SJCRH30 (cell line): ENCODE measurements at places on chromosomes 7 and 10.

DNA sequence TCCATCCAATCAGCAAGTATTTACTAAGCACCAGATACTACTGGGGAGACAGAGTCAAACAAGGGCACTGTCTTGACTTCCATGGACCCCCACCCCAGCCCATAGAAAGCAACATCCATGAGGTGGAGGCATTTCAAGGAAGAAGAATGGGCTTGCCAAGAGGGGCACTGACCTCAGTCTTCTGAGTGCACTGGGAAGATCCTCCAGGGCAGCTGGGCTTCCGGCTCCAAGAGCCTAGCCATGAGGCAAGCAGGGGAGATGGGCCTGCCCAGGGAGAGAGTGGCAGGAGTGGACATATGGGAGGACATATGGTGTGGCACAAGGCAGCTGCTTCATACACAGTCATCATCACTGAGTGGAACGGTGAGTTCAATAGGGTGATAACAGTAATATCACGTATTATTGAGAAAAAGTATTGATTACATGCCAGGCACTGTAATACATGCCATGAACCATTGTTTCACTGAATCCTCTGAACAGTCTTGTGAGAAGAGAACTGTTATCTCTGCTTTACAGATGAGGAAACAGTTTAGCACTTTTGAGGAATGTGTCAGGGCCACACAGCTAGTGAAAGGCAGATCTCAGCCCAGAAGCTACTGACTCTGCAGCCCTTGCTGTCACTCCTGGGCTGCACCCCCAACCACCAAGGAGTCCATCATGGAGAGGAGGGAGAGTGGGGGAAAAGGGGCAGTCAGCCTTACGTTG lies 331.7 kb upstream of the ZMIZ1 start:
- no peak for DNase-seq
- peaks cover 4% of the 10 kb centered on the region; the same call in 1 of the 2 replicates for H3K4me1 ChIP-seq
- no peak overlapping the region for H3K4me3 ChIP-seq

GRCh38 chr10:102761981-102762380 lies 18.2 kb downstream of the WBP1L start:
- no peak overlapping the region for H3K27ac ChIP-seq
- no peaks in the 10 kb centered on the region for H3K36me3 ChIP-seq
- DNase-seq, result no peak
- peaks cover 4% of the 10 kb centered on the region; the same call in 1 of the 2 replicates for H3K4me1 ChIP-seq

DNA sequence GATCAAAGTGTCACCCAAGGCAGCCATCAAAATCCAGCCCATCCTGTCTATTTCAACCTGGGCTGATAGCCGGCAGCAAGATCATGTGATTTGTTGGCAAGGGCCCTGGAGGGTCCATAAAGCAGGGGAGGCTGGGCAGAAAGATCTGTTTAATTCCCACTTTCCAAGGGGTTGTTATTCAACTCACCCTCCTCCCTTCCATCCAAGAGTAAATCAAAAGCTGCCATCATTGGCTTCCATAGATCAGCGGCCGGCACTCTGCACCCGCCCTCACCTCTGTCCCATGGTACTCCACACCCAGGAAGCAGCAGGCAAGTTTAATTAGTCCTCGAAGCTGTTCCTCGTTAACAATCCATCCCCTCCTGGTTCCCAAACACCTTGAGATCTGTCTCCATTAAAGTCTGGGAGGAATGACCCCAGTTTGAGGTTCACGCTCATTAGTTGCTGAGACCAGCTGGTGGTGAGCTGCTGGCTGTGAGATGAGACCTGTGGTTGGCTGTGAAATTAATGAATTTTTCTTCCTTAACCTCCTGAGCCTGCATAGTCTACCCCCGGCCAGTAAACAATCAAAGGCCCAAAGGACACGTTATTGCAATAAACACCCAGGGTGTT lies 120.6 kb upstream of the CHST15 start:
- no peaks in the 10 kb centered on the region for H3K4me1 ChIP-seq
- H3K27me3 ChIP-seq, result no peaks in the 10 kb centered on the region
- DNase-seq, result no peak
- H3K27ac ChIP-seq, result no peak overlapping the region
- H3K4me3 ChIP-seq, result no peak overlapping the region

DNA sequence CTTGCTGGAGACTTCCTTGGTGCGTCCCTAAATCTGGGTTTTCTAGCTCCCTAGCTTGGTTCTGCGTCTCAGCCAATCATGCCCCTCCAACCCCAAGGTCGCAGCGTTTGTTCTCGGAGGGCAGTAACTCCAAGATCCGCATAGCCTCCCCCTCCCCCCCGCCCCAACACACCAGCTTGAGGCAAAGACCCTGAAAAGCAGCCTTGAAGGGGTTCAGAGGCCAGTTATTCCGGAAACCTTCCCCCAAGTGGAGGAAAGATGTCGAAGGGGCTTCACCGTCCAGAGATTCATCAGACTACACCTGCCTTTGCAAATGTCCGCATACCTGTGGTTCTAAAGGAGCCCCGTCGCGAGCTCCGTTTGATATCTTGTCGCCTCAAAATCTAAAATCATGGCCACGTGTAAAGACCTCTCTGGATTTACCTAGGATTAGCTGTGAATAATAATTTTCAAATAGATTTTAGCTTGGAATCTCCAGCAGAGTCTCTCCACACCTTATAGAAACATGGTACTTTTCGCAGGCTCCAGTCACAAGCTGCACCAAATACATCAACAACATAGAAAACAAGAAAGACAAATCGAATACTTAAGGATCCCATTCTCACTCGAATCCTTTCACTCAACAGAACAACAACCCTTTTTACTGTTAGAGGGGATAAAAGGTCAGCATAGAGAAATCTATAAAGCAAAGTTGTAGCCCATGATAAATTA lies 7.9 kb downstream of the DLX6 start:
- no peaks in the 10 kb centered on the region for H3K27me3 ChIP-seq
- no peak for DNase-seq
- H3K4me3 ChIP-seq, result no peak overlapping the region
- no peaks in the 10 kb centered on the region for H3K36me3 ChIP-seq
- no peak overlapping the region for H3K27ac ChIP-seq

DNA sequence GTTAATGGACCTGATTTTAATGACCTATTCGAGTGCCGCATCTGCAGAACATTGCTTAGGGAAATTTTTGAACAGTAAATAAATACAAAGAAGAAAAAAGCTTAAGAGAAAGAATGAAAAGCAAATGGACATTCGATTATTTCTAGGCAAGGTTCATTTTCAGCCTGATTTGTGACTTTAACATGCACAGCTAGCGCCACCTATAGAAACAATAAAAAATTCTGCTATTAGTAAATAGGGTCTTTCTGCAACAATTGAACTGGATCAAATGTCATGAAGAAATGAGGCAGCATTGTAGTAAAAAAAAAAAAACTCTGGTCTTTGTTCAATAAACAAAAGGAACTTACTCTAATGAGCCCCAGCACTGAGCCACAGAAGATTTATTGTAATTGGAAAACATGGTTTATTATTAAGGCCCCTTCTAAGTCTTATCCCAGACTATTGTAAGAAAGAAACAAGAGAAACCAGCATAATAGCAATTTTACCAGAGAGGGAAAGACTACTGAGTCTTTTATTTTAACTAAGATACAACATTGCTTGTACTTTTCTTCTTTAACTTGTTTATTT lies 41.4 kb upstream of the GHITM start:
- no peaks in the 10 kb centered on the region for H3K36me3 ChIP-seq
- H3K4me3 ChIP-seq, result no peak overlapping the region
- DNase-seq, result peak; percentile 9
- H3K27me3 ChIP-seq, result no peaks in the 10 kb centered on the region

DNA sequence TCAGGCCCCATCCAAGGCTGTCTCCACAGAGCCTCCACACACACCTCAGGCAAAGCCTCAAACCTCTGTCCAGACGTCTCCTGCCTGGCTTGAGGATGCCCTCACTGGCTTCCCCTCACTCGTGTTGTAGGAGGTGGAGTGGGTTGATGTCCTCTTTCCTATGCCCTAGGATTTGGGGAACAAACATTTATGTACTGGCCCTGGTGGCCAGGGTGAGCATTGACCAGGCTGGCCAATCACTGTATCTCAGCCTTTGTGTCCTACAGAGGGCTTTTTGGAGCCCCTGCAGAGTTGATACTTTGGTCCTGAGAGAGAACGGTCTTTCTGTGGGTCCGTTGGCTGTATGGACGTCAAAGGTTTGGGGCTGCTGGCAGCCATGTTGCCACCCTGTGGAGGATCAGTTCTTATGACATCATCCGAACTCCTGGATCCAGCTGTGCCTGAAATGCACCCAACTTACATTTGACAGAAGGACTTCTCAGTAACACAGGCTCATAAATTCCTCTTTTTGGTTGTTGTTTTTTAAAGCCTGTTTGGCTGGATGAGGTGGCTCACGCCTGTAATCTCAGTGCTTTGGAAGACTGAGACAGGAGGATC lies 2.3 kb upstream of the GRID2IP start:
- no peak overlapping the region for H3K4me3 ChIP-seq
- H3K4me1 ChIP-seq, result peaks cover 9% of the 10 kb centered on the region
- no peak for DNase-seq
- H3K36me3 ChIP-seq, result no peaks in the 10 kb centered on the region
- no peak overlapping the region for H3K27ac ChIP-seq

- no peak overlapping the region for H3K27ac ChIP-seq
- no peaks in the 10 kb centered on the region for H3K4me1 ChIP-seq
- H3K27me3 ChIP-seq, result no peaks in the 10 kb centered on the region
- H3K4me3 ChIP-seq, result no peak overlapping the region
Observed at GRCh38 chr7:82053453-82054032, 283.7 kb upstream of the HGF start.

- H3K4me3 ChIP-seq, result no peak overlapping the region
- no peak overlapping the region for H3K27ac ChIP-seq
- H3K36me3 ChIP-seq, result no peaks in the 10 kb centered on the region
- DNase-seq, result no peak
- no peaks in the 10 kb centered on the region for H3K27me3 ChIP-seq
- H3K4me1 ChIP-seq, result peaks cover 8% of the 10 kb centered on the region; the same call in 1 of the 2 replicates
Observed at GRCh38 chr7:101667920-101668319, 38.8 kb upstream of the MYL10 start.

GRCh38 chr7:117403737-117404136 lies 23.6 kb downstream of the ASZ1 start:
- DNase-seq, result no peak
- no peak overlapping the region for H3K27ac ChIP-seq
- H3K4me3 ChIP-seq, result no peak overlapping the region
- no peaks in the 10 kb centered on the region for H3K4me1 ChIP-seq
